ENCODE measurements at places on chromosomes 1 and 21.

DNA sequence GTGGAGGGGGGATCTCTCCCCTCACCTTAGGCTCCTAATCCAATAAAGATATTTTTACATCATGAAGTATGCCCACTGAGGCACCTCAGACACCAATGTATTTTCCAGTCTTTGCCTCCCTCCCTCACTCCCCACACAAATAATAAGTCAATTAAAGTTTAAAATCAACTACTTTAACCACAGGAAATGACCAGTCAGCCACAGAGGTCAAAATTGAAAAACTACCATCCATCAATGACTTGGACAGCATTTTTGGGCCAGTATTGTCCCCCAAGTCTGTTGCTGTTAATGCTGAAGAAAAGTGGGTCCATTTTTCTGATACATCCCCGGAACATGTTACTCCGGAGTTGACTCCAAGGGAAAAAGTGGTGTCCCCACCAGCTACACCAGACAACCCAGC lies 70.6 kb upstream of the DYNLT5 start:
- DNase-seq = no peak

DNA sequence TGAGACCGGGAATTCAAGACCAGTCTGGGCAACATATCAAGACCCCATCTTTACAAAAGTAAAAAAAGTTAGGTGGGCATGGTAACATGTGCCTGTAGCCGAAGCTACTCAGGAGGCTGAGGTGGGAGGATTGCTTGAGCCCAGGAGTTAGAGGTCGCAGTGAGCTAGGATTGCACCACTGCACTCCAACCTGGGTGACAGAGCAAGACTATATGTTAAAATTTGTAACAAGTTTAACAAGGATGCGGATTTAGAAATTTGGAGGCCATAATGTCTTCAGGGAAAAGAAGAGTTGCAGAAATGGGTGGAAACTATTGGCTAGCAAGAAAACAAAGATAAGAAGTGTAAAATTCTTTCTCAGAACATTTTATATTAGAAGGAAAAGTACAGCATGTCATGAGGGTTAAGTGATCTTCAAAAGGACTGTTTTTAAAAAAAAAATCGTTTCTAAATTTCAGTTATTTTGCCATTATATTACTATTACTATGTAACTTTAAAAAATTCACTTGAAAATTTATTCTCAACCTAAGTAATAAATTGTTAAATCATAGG lies 17.6 kb downstream of the SOAT1 start:
- no peak for DNase-seq

GRCh38 chr1:99086057-99086456 lies 81.4 kb upstream of the PLPPR5 start:
- DNase-seq = no peak

DNA sequence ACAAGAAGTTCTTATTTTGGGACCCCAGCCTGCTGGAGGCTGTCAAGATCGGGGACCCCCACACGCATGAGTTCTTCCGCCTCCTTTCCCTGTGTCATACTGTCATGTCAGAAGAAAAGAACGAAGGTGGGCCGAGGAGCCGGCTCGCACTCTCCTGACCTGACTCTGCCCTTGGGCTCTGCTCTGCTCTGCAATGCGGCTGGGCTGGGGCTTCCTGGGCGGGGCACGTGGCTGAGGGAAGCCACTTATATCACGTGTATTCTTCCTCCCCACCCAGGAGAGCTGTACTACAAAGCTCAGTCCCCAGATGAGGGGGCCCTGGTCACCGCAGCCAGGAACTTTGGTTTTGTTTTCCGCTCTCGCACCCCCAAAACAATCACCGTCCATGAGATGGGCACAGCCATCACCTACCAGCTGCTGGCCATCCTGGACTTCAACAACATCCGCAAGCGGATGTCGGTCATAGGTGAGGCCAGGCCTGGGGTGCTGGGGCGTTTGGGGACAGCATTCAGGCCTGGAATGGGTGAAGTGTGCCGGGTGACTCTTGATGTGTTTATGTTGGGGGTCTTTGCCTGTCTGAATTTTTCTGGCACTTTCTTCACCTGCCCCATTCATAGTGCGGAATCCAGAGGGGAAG lies 17.6 kb downstream of the ATP8B2 start:
- DNase-seq = no peak

DNA sequence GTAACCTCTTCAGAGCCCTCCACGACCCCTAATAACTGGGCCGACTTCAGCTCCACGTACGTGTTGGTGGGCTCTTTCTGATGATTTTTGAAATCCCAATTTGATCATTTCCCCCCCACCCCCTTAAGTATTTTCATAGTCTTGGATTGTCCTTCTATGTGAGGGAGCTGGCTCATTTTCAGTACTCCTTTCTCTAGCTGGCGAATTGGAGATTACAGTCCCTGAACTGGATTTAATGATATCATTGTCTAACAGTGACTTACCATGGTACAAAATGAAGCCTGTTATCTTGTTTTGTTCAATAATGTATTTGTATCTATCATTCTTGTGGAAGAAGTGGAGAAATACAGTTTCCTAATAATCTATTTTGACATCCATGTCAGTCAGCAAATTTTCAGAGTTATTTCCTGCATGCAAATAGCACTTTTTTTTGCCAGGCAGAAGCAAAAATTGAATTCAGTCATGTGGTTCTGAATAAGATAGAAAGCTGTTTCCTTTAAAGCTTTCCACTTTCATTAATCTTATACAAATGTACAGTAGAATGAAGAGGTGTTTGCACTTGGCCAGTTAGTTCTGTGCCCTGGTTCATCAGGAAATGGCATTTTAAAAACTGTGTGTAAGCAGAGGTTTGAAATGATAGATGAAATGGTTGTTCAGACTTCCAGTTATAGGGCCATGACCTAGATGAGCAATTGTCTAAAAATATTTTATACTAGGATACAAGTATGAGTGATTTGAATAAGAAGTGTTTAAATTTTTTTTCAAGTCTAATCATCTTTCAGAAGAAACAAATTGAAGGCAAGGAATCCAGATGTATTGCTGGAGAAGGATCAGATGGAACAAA lies 104.2 kb downstream of the ATP5PO start:
- no peak for DNase-seq

GRCh38 chr1:117919376-117919775 lies 10.0 kb downstream of the GDAP2 start:
- DNase-seq = no peak

DNA sequence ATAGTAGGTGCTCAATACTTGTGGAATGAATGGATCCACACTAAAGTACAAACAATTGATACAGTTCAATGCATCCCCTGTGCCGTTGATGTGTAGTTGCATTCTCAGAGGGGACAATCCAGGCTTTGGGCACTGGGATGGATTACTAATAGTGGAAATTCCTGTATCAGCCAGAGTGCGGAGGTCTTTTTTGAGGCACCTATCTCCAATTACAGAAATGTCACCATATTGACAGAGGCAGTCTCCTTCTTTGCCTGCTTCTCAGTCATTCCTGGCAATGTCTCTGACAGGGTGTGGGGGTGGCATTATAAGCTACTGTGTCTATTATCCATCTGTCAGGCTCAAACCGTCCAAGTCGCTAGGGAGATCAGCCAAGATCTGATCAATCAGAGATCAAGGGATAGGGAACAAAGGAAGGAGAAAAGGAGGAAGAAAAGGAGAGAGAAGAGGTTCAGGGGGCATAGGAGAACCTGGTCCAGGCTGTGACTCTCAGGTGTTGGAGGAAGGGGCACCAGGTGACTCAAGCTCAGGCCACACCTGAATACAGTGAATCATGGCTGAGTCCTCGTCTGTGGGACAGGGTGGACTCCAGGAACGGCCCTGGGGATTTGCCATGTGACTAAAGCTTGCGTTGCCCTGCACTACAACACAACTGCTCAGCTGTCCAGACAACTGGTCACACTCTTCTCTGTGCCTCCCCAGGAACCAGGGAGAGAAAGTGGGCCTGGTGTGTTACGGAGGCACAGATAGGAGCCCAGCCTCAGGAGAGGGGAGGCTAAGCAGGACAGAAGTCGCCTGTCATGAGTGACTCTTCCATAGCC lies 3.4 kb upstream of the LAMB3 start:
- peak; percentile 95 for DNase-seq

DNA sequence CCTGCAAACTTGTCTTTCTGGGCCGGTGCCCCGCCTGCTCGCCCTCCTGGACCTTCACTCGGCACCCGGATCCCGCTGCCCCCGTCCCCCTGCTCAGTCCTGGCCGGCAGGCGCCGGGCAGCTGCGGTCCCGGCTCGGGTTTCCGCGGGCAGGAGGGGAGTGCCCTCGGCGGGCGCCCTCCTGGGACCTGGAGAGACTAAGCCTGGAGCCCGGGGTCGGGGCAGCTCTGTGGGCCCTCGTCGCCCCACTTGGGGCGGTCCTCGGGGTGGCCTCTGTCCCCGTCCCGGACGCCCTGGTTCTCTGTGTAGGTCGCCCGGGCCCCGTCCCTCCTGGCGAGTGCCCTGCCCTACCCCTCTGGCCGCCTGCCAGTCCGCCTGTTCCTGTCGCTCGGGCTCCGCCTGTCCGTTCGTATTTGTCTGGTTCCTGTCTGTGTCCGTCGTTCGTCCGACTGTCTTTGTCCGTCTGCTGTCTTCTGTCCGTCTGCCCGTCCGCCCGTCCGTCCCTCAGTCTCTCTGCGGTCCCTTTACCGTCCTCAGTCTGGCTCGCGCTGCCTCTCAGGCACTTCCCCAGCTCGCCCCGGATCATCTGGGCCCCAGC lies 490 bp downstream of the SERINC2 start:
- no peak for DNase-seq

DNA sequence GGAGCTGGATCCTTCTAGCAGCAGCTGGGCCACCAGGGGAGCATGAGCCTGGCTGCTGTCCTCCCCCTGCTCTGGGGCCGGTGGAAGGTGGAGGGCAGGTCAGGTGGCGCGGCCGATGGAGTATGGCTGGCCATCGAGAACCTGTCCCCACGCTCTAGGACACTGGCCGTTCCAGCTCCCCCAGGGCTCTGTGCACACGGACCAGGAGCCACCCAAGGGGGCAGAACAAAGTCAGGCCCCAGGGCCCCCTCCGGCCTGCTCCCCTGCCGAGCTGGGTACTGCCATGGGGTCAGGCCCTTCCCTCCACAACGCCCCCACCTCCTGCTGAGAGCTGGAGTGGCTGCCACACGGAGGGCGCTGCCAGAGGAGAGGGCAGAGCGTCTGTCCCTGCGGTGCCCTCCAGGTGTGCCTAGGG lies 4.5 kb upstream of the PLCH2 start:
- no peak for DNase-seq

DNA sequence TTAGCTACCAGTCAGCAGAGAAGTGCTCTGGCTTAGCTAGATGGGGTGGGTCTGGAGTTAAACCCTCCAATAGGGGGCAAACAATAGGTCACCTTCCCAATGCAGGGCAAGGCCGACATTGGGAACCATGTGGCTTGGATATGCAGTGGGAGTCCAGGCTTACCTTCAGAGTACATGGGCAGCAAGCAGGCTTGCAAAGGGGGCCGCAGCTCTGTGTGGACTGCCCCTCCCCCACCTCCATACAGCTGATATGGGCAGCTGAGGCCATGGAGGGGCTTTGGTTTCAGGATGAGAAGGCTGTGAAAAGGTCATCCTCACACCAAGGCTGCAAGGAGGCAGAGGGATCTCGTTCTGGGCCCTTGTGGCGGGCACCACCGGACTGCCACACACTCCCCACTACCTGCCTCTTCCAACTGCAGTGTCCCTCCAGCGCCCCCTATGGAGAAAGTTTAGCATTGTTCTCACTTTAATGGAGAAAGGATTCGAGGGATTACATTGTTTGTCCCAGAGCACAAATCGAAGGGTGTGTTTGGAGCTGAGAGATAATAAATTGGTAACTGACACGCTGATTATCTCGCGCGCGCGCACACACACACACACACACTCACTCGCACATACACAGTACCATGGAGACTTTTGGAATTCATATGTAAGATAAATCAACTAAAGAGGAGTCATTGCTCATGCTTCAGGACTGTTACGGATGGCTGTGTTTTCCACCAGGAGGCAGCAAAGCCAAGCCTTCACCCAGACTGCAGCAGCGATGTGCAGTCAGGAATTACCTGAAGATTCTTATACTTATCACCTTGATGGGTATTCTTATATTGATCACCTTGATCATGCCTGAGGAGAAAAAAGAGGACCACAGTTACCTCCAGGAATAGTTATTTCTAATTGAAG lies 7.0 kb upstream of the SMCP start:
- no peak for DNase-seq

DNA sequence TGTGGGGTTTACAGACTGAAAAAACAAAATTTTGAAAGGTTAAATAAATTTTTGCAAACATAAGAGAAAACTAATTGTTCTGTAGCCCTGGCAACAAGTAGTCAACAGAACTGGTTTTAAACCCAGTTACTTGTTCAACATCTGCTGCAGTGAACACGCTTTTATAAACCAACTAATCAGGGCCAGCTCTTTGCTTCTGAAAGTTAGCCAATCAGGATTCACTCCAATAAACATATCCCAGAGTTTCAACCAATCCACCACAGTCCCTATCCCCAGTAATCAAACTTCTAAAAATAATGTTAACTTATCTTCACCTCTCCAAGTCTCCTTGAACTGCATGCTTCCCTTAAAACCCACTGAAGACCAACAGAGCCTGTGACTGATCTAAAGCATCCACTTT lies 306.6 kb downstream of the CTH start:
- DNase-seq = no peak

DNA sequence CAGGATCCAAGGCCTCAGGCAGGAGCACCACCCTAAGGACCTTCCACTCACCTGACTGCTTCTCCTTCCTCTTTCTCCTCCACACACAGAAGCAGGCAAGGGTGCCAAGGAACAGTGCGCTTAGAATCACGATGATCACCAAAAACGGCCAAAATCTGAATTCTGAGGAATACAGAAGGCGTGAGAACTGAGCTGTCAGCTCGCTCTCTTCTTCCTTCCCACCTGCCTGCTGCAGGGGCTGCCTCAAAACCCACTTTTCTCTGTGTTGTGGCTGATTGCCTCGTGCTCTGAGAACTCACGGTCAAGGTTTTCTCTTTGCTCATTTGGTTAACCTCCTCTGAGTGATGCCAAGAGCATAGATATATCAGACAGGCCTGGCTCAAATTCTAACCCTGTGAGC lies 23.8 kb downstream of the CD244 start:
- DNase-seq = no peak

DNA sequence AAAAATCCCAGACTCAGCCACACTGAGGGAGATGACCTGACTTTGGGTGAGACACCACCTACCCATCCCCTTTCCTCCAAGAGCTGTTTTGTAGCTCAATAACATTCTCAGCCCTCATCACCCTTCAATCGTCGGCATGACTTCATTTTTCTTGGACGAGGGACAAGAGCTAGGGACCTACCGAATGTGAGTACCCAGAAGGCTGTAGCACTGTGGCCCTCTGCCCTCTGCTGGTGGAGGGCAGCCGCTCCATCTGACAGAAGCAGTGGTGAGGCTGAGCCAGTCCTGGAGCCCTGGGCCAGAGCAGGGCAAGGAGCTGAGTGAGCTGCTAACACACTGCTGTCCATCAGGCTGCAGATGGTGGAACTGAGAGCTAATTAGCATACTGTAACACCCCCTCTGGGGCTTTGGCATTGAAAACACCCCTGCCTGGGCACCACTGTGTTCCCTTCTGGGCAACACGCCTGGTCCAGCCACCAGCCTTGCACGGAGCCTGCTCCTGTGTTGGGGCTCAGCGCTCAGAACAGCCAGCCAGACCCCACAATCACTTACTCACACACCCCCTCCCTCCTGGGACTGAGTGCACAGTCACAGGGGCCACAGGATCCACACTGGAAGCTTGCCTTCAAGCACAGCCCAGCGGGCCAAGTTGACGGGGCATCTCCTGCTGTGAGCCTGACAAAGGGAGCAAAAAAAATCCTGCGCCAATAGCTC lies 18.3 kb upstream of the ALPL start:
- no peak for DNase-seq

All from epithelial cell of prostate (primary cell).